Activated naive CD8-positive, alpha-beta T cell treated with anti-CD3 and anti-CD28 coated beads, Interleukin-2, amount 10 ng/mL, durations not matched to agents 7 days and 5 days (primary cell): ENCODE measurements at places on chromosomes 7 and 10.

- no peak for DNase-seq
Observed at GRCh38 chr7:101465576-101466196, 103.0 kb downstream of the COL26A1 start.

DNA sequence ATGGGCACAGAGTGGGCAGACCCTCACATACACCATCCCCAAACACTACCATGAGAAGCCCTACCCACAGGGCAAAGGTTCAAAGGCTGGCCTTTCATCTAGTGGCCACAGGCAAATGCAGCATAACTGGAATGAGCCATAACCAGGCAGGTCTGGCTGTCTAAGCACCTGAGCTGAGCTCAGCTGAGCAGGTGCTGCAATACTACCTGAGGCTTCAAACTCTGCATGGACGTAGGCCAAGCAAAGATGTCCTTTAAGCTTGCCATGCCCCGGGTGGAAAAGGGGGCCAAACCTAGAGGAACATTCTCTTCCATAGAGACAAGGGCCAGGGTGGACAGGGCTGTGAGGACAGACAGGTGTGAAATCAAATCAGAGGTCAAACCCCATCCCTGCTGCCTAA, 65.3 kb upstream of the CAMK2B start:
- DNase-seq, result no peak

GRCh38 chr7:7103343-7104313, 78.7 kb upstream of the C1GALT1 start:
- no peak for DNase-seq

GRCh38 chr7:20374399-20374798, 43.7 kb downstream of the ITGB8 start:
- no peak for DNase-seq

DNA sequence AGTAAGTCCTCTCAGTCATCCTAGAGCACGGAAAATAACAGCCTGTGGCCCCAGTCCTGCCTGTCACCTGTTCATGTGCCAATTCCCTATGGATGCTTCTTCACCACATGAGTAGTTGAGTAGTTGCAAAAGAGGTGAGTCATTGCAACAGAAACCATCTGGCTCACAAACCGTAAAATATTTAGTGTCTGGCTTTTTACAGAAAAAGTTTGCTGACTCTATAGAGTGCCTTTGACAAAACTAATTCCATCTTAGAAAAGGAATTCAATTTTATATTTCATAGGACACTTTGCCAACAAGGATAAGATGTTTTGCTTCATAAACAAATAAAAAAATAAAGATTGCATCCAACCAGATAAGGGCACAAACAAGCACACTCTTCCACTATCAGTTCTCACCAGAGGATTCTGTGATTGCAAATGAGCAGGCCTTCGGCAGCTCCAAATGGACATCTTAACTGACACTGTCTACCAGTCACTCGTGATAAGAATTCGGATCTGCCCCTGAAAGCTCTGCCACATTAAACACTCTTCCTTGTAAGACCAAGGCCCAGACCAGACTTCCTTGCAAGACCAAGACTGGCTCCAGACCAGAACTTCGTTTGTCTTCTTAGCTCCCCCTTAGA, 242.7 kb upstream of the SEMA3C start:
- DNase-seq, result no peak

DNA sequence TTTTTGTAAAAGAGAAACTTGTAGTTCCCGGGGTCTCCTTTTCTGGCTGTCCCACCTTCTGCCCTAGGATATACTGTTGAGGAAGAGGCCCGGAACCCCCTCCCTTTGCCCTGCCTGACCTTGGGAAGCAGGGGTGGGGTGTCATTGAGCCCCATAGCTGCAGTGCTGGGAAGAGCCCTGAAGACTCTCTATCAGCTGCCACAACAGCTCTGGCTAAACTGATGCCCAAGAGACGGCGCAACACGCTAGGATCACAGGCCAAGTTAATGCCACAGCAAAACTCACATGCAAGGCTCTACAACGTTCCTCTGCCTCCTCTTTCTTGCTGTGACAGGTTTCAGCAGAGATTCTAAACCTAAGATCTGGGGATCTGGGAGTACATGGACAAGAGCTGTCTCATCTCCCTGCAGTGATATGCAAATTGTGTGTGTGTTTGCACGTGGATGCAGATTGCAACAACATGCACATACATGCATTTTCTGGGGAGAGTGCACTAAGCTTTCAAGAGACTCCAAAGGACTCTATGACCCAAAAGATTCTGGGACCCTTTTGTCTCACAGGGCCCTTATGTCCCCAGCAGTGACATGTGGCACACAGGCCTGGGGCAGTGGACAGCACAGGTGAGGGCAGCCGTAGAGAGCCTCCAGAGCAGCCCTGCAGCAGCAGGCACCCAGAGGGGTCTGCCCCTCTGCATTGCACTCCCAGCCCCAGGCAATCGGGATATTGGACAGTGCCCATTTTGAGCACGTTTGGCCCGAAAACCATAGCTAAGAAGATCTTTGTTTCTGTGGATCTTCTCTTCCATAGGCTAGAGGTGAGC, 2.5 kb downstream of the RASSF4 start:
- no peak for DNase-seq

DNA sequence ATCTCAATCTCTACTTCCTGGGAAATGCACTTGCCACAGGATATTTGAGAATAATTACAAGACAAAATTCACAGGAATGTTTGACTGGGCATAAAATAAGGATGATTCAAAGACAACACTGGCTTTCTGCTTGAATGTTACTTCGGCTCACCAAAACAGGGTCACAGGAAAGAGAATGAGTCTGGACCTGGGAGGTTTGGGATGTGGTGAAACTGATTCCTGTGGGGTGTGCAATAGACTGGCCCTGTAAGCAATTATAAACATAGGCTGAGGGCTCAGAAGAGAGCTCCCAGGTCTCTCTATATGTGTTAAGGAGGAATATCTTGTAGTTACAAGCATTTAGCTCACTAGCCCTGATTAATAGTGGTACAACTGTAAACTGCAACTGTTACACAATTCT, 613.9 kb upstream of the CELF2 start:
- no peak for DNase-seq
